ENCODE measurements at places on chromosomes 1 and 21.

DNA sequence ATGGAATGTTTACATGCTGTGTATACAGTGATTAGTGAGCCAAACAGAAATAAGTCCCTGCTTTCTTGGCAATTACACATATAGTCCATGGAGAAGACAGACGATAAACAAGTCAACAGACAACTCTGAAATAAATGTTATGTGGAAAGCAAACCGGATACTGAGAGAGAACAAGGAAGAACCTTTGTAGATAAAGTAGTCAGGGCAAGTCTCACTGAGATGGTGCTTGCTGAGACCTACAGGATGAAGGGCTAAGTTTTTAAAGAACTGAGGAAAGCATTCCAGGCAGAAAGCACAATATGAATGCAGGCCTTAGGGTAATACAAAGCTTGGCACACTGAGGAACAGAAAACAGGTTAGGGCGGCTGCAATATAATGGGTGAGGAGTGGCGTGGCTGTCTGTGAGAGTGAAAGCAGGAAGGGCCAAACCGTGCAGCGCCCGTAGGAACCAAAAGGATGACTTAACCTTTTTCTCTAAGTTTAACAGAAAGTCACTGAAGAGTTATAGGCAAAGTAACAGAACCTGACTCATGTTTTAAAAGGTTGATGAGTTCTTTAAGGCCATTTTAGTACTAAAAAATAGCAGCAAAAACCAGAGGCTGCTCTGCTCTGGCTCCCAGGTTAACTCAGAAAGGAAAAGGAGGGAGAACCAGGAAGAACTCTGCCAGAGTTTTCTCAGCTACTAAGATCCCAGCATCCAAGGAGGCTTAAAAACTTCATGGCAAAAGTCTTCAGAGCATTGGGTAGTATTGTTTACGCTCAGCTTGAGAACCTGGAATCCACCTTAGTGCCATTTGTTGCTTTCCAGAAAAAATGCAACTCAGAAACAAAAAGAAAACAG, 8.7 kb upstream of the TTF2 start:
- peak; percentile 18 for DNase-seq

GRCh38 chr1:113153116-113153803, 80.3 kb downstream of the LRIG2 start:
- no peak for DNase-seq

DNA sequence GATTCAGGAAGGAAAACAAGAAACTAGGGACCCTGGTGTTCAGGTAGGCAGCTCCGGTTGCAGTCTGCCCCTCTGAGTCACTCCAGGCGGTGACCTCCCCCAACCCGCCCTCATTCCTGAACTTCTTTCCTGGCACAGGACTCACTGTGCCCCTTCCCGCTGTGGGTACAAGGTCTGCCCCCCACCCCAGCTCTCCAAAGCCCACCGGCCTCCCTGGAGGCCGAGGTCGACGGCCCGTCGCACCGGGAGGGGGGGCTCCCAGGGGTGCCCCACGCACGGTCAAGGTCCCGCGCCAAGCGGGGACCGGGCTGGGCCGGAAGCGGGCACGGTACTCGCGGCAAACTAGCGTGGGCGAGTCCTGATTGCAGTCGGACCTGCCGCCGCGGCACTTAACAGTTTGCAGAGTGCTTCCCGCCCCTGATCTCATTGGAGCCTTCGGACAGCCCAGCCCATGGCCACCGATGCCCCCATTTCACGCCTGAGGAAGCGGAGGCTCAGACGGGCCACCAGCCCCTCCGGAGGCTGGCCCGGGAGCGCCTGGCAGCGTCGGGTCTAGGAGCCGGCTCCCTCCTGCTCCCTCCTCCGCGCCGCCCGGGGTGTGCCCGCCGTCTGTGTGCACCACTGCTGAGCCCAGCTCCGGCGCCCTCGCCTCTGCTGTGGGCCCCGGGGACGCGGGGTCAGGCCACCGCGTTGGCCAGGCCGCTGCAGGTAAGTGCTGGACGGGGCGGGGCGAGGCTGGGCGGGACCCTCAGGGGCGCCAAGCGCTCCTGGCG, at the start of gene GJB3:
GJB3 (plus strand) TSS at position 144 of the 773 bp plus-strand sequence. CDS start 3,549 bp downstream, outside the sequence.
- no peak for DNase-seq

DNA sequence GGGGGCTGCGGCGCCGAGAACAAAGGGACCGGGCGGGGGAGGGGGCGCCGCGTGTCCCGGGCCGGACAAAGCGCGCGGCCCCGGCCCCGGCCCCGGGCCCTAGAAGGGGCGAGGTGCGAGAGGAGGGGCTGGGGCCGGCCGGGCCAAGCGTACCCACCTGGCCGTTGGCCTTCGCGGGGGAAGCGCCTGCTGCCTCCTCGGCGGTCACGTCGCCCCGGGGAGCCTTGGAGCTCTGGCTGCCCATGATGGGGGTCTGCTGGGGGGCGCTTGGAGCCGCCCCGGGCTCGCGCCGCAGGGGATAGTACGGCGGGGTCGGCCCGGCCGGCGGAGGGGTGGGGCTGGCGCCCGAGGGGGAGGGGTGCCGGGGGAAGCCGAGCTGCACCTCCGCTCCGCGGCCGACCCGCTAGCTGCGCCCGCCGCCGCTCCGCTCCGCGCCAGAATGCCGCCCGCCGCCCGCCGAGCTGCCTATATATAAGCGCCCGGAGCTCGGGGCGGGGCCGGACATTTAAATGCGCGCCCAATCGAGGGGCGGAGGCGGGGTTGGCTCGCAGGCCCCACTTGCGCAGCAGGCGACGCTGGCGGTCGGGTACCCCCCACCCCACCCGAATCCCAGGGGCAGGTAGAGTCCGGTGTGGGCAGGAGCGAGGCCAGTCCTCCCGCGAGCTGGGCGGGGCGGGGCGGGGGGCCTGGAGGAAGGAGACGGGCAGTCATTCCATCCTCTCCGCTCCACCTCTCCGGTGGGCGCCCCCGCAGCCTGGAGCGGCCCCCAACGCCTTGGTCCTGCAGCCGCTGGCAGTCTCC, at the start of gene MARCKSL1:
MARCKSL1 (minus strand) TSS at position 444 of the 801 bp plus-strand sequence; CDS start at position 244, 200 bp downstream.
- DNase-seq: peak; percentile 74

DNA sequence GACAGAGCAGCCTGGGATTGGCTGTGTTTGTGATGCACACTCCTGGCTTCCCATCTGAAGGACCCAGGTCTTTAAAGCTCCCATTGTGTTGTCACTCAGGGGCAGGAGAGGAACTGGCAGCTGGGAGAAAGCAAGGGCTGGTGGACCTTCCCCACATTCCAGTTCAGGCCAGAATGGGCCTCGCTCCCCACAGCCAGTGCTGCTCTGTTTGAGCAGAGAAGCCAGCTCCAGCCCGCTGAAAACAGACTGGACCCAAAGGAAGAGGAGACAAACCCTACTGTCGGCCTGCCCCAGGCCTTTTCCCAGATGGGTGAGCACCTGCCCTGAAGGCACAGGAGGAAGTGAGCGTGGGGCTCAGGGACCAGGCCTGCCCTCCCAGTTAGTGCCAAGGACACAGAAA, 499.4 kb downstream of the NPHP4 start:
- no peak for DNase-seq

DNA sequence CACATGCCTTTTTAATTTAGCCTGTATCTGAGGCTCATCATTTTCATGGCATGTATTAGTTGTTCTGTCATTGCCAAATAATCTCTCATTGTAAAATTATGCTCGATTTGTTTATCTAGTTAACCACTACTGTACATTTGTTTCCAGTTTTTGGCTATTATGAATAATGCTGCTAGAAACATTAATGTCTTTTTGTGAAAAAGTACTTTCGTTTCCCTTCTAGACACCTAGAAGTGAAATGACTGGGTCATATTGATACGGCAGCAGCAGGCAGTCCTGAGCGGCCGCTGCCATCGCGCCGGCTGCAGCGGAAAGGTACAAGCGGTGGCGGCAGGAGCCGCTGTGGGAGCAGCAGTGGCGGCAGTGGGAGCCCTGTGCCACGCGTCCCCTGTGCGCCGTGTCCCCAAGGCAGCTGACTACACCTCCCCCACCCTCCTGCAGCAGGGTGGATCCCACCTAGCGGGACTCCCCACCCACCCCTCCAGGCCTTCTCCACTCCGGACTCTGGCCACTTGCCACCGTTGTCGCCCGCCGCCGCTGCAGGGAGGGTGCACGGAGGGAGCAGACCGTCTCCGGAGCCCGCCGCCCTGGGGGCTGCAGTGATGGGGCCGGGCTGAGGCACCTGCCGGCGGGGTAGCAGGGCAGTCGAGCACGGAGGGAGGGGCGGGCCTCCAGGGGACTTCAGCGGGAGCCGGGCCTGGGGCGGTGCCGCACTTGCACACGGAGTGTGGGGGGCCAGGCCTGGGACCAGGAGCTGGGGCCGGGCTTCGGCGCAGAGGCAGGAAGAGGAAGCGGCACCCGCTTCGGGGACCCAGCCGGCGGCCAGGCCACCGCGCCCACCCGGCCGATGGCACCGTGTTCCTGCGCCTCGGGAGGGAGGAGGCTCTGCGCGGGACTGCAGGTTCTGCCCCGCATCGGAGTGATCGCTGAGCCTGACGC, 66.8 kb upstream of the RGS7 start:
- no peak for DNase-seq

DNA sequence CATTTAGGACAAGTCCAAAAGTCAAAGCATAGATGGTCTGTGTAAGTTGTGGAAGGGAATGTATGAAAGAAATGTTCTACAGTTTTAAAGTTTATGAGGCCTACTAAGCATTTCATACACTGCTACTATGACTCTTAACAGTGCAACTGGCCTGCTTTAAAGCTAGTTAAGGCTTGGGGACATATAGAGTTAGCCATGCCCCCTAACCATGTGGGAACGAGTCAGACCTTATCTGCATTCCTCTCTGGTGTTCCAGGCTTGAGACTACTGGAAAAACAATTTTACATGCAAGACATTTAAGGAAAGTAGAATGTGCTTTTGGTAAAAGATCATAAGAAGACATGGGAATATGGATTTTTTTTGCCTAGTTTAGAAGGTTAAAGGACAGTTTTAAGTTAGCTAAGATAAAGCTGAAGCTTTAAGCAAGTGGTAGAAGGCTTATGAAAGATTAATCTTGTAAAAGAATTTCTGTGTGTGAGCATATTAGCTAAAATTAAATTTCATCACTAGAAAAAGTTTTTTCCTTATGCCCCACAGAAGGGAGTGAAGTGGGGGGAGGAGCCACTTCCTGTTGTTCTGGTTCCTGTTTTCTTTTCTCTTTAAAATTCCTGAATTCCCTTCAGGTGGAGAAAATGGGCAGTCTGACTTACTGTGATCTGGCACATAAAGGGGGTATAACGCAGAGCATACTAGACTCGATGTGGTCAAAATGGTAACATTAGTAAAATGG, 8.9 kb upstream of the CD48 start:
- no peak for DNase-seq

GRCh38 chr21:31634993-31635392, 24.5 kb upstream of the SOD1 start:
- no peak for DNase-seq

DNA sequence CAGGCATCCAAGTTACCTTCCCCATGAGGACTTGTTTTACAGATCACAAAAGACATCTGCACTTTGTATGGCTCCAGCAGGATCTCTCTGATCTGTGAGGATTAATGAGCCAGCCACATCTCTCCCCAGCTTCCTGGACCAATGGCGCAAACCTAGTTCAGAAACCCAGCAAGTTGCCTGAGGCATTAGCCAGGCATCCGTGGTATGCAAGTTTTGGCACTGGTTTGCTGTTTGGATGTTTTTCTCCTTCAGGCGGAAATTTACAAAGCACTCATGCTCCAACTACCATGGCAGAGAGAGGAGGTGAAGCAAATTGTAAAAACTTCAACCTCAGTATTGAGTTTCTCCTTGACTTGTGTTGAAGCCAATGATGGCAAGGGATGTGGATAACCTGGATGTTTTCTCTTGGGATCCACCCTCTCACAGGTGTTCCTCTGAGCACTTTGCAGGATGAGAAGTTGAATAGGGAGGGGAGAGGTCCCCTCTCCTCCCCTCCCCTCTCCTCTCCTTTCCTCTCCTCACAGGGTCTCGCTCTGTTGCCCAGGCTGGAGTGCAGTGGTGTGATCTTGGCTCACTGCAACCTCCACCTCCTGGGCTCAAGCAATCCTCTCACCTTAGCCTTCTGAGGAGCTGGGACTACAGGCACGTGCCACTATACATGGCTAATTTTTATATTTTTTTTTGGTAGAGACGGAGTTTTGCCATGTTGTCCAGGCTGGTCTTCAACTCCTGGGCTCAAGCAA, 25.6 kb upstream of the ENO1 start:
- no peak for DNase-seq

DNA sequence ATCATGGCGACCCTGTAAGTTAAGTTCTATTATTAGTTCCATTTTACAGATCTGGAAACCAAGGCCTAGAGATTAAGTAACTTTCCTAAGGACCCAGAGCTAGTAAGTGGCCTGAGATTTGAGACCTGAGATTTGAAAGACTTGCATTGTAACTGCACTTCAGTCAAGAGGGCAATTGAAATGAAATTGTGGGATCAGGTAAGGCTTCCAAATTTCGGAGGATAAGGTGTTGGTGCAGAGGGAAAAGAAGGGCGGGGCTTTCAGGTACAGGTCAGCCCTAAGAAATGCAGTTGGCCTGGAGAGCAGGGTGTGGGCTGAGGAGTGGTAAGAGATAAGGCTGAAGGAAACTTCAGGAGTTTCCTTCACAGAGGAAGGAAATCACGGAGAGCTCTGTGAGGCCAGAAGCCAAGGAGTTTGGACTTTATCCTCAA, 51.1 kb downstream of the SLC16A1 start:
- DNase-seq: no peak

- DNase-seq: no peak
These were observed 127.2 kb downstream of the KAZN start for GRCh38 chr1:14725695-14726094.

- DNase-seq: no peak
These were observed 3.2 kb upstream of the OLFML2B start for GRCh38 chr1:162026881-162027280.

DNA sequence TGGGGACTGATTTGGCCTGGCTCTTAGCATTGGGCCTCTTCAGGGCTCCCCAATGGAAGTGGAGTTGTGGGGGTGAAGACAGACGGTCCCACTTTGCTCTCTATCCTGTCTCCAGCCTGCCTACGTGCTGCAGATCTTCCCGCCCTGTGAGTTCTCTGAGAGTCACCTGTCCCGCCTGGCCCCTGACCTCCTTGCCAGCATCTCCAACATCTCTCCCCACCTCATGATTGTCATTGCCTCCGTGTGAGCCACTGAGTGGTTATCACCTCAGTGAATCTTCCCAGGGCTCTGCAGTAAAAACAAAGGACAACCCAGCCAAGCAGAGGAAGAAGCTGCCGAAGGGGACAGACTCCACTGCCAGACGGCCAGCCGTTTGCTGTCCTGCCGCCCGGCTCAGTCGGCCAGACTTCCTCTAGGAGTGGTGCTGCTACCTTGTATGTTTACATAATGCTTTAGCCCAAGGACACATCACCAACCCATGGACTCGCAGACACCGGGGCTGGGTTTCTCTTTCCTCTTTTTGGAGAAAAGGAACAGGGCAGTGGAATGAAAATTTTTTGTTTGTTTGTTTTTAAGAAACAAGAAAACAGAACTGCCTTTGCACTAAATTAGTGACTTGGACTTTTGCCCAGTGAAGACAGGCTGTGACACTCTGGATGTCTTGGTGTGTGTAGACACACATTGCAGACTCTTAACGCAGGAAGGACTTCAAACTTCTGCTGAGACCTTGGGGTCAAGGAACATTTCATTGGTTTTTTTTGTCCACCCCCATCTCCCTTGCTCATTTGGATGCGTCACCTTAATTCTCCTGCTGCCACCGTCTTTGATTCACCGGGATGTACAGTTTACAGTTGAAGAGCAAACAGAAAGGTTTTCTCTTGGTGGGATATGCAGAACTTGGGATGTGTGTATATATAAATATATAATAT, 36.5 kb downstream of the ZBTB17 start:
- no peak for DNase-seq

- DNase-seq: no peak
These were observed 280.2 kb downstream of the DPYD start for GRCh38 chr1:97640677-97641076.

GRCh38 chr1:226320930-226321329, 12.0 kb upstream of the LIN9 start:
- DNase-seq: no peak

All from activated CD4-positive, alpha-beta T cell treated with anti-CD3 and anti-CD28 coated beads, Interleukin-2, amount 50 U/mL, for 24 hours (primary cell).